Left ventricle myocardium superior (tissue), 1 donor: ENCODE measurements at places on chromosomes 7 and 10.

DNA sequence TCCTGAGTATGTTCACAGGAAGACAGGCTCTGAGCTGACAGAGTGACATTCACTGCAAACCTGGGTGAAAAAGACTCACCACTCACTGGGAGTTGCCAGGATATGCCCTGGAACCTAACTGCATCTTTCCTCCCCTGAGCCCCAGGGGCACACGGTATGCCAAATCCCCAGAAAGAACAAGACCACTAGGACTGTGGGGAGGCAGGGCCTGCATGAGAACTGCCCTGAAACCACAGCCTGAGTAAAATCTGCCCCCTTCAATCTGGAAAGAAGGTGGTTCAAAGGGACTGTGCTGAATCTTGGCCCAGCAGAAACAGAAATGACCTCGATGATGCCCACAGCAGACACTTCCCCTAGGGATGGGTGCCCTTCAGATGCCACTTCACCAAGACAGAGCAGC, 6.5 kb downstream of the FAM53B start:
- no peak for DNase-seq

DNA sequence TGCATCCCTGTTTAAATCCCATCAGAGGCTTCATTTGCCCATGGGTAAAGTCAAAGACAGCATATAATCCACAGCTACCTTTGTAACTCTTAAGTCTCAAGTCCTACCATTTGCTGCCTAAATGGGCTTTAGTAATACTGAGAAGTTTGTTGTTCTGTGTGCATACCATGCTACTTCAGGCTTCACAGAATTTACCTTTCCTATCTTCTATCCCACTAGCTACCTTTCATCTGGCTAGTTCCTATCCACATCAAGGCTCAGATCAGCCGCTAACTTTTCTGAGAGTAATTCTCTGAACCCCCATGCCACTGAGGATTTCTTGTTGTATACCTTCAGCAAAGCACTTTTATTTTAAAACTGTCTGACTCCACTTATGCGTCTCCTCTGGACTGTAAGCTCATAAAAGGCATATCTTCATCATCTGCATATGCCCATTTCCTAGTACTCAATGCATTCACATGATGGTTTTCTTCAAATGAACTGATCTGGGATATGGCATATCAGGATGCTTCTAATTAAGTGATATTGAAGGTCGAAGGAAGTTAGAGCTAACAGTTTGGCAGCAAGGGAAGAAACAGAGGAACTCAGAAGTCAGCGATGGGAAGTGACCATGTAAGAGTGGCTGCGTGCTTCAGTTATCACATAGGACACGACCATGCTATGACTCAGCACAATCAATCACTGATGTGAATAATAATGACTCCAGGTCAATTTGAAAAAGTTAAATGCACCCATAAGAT, 283.9 kb upstream of the DKK1 start:
- no peak for DNase-seq

GRCh38 chr10:133009218-133009950, 67.0 kb upstream of the CFAP46 start:
- DNase-seq = peak; percentile 80

GRCh38 chr10:15439341-15439842, 68.3 kb upstream of the FAM171A1 start:
- DNase-seq = peak; percentile 58

GRCh38 chr7:99615989-99616358, 772 bp upstream of the ZSCAN25 start:
- DNase-seq = no peak

- DNase-seq = no peak
Observed at GRCh38 chr10:29810816-29811215, 176.0 kb upstream of the SVIL start.

DNA sequence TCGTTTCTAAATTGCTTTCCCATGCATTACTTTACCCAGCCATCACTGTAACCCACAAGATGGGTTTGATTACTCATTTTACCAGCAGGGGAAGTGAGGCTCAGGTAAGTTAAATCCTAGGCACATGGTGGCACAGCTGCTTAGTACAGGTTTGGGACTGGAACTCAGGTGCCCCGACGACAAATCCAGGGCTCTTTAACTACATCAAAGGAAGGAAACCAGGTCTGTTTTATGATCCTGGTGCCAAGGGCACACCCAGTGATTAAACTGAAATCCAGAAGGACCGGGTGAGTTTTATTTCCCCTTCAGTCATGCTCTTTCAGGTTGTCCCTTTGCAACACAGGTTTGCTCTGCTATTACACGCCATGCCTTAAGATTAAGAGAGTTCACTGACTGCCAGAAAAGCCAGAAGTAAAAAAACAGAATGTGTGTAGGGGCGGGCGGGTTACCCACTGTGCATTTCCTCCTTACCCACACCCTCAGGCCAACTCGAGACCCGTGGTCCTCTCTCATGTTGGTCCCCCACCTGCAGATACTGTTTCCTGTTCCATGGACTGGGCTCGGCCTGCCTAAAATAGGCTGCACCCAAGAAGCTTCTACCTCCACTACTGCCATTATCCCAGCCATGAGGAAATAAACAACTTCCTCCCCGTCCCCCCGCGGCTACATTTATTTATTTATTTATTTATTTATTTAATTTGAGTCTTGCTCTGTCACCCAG, 55.1 kb upstream of the KDM7A start:
- no peak for DNase-seq

DNA sequence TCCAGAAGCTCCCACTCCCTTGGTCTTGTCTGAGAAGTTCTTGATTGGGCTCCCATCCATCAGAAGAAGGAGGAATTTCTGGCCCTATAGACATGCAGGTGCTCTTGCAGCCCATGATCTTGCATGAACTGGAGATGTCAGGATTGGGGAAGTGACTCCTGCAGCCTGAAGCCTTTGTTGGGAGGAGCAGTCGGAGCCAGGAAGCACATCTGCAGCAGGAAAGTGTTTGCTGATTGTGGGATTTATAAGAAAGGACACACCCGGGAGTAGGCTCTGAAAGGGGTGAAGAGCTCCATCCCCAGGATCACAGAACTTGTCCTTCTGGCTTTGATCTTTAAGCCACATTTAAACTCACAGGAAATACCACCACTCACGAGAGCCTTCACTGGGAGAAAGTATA, 185.2 kb downstream of the DYNC1I1 start:
- no peak for DNase-seq

- DNase-seq = no peak
Observed at GRCh38 chr7:152866791-152867501, 107.4 kb downstream of the ACTR3B start.

DNA sequence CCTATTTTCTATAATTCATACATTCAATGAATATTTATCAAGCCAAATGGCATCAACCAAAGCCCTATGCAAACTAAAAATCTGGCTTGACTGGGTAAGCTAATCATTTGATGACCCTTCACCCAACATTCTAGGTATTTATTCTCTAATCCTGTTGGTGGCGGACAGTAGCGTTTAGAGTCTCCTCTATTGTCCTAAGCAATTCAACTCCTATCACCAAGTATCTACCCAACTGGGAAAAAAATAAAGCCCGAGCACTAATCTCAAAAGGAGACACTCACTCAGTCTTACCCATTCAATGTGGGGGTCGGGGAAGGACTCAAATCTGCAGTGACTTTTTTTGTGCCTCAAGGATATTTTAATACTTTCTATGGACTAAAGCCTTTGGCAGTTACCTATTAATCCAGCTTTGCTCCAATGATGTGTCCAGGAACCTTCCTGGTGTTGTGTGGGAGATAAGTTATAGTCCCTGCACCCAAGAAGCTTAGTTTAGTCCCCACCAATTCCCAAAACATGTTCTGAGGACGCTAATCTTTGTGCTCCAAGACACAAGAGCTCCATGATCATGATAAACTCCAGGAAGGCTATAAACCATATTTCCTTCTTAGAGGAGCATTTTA, 30.6 kb downstream of the DNMBP start:
- DNase-seq = no peak

DNA sequence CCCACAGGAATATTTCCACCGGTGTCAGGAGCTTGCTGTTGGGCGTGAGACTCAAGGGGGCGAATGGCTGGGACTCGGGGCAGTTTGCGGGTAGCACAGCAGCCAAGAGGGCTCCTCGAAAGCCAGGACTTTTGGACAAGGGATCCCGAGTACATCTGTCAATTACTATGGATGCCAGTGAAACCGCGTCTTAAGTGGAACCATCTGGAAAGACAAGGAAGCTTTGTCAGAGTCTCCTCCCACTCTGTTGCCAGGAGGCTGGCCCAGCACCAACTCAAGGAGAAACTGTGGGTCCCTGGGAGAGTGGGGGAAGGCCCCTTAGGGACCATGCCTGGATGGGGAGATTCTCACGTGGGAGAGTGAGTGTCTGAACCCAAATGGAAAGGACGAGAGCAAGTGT, 57.1 kb downstream of the C10orf143 start:
- no peak for DNase-seq

DNA sequence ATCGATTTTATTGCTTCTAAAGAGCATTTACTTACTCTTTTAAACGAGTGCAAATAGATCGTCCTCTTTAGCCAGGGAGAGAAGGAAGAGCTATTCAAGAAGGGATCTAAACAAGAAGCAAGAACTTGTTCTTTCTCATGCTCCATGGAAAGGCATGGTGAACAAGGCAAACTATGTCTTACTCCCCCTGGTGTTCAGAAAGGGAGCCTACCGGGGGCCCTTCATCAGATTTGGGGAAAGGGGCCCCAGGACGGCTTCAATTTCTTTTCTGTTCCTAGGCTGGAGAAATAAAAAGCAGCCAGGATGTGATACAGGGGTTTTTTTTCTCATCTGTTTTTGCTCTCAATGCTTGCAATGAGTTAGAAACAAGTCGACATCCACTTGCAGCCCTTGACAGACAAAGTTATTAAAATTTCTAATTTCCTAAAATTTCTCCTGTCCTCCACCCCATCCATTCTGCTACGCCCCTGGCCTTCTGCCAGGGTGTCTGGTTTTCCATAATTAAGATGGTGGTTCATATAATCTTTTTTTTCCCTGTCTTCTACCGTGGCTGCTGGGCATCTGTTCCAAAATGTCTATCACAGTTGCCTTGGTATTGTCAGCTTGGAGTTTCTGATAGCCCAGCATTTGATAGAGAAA, 214.4 kb downstream of the CREB5 start:
- peak; percentile 37 for DNase-seq

DNA sequence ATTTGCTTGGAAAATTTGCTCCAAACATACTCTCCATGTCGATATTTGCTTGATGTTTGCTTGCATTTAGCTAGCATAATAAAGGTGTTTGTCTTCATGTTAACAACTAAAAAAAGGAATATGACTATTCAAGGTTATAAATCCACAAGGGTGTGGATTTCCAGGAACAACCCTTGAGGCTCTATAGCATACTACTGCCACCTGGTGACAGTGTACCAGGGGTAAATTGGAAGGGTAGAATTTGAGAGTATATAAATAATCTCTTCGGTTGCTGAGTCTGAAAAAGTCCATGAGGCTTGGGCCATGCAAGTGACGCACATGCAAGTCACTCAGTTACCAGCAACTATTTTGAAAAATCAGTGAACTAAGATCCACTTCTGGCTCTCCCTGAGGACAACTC, 68.4 kb downstream of the SLIT1 start:
- no peak for DNase-seq

- DNase-seq = no peak
Observed at GRCh38 chr7:140675726-140676125, 3.0 kb downstream of the ADCK2 start.

GRCh38 chr7:29866490-29866930, 60.2 kb downstream of the WIPF3 start:
- DNase-seq = peak; percentile 57

DNA sequence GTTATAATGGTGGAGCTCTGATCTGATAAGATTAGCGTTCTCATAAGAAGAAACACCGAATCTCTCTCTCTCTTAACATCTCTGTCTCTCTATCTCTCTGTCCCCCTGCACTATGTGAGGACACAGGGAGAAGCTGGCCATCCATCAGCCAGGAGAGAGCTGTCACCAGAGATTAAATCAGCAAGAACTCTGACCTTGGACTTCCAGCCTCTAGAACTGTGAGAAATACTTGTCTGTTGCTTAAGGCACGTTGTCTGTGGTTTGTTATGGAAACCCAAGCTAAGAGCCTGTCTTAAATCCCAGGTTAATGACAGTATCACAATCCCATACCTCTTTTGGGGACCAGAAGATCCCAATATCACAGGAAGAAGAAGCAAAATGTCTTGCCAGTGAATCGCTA, 132.0 kb upstream of the AKR1E2 start:
- no peak for DNase-seq

- DNase-seq = no peak
Observed at GRCh38 chr10:56090914-56091540, 270.0 kb downstream of the ZWINT start.

DNA sequence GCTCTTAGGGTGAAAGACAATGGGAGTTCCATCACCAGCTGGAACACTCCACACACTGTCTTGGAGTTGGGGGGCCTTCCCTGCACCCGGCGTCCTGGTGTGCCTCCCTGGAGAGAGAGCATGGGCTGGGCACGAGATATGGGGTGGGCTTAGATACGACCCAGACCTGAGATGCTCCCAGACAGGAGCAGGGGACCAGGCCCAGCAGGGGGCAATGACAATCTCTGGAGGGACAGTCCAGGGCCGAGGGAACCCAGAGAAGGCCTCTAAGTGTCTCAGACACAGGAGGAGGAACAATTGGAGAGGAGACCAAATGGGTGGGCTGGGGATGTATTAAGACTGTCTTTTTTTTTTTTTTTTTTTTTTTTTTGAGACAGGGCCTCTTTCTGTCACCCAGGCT, 40.0 kb downstream of the MYL10 start:
- DNase-seq = no peak

DNA sequence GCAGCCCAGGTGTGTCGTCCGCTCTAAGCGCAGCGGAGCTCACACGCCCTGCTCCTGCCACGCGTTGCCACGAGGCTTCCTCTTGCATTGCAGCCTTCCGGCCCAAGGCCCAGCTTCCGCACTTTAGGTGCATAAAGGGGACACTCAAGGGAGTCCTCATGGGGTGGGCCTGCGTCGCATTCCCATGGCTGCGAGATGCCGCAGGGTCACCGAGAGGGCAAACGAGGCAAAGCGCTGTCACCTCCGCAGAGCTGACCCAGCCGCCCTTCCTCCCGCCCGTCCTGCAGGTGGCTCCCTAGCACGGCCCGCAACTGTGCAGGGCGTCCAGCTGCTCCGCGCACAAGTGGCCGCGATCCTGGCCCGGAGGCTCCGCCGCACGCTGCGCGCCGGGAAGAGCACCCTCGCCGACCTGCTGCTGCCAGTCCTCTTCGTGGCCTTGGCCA, 283.5 kb downstream of the ABCA13 start:
- DNase-seq = no peak

DNA sequence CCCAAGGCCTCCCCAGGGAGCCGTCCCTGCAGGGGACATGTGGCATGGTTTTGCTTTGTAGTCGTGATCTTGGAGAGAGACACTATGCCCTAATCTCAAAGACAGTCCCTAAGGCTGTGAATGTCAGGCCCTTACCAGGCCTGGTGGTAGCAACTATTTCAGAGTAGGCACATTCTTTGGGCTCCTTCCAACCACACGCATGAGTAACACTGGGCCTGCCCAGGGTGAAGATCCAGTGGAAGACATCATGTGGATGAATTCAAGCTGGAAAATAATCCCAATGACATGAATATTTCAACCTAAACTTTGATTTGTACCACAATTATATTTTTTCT, 39.5 kb upstream of the INSIG1 start:
- no peak for DNase-seq
